ENCODE measurements at places on chromosomes 12 and 14. TPM values are rescaled to one million over a fixed set of nuclear protein-coding genes. Genes with fewer than 3 reads are reported as not detected.

SERPINA9 gene
- not detected for total RNA-seq

PDE6H gene
- total RNA-seq = not detected

SRGAP1 gene
- total RNA-seq = 7.8 TPM

SIX6 gene
- total RNA-seq = not detected

TMX1 gene
- total RNA-seq = 28.5 TPM

ATXN2 gene
- 32.9 TPM for total RNA-seq

LRRC9 gene
- total RNA-seq = not detected

NTN4 gene
- 21.4 TPM for total RNA-seq

AICDA gene
- total RNA-seq = not detected

POTEG gene
- 20.4 TPM for total RNA-seq

DAAM1 gene
- 3.1 TPM for total RNA-seq

POTEM gene
- 1.9 TPM for total RNA-seq

RPS29 gene
- total RNA-seq = 1,314 TPM

LEMD3 gene
- total RNA-seq = 58.1 TPM

TMEM233 gene
- total RNA-seq = 0.49 TPM

C12orf50 gene
- total RNA-seq = not detected

TSHR gene
- not detected for total RNA-seq

TAS2R14 gene
- total RNA-seq = 2.2 TPM

JAG2 gene
- 0.27 TPM for total RNA-seq

METTL1 gene
- total RNA-seq = 27.6 TPM

Measured in A375 (cell line).